ENCODE measurements at places on chromosomes 16 and 17.

- no peak for DNase-seq
These were observed 19.8 kb upstream of the MAPK3 start for GRCh38 chr16:30142672-30143346.

- DNase-seq, result no peak
These were observed 36.6 kb upstream of the SMURF2 start for GRCh38 chr17:64698725-64699124.

- DNase-seq, result peak; percentile 40
These were observed 28.8 kb downstream of the MPP2 start for GRCh38 chr17:43878260-43879175.

GRCh38 chr17:6488008-6488539 lies 43.8 kb downstream of the PIMREG start:
- DNase-seq, result no peak

GRCh38 chr16:88403794-88404581 lies 21.2 kb downstream of the ZNF469 start:
- DNase-seq, result no peak

- DNase-seq, result no peak
These were observed 44.9 kb upstream of the DNAJA2 start for GRCh38 chr16:47018223-47018891.

DNA sequence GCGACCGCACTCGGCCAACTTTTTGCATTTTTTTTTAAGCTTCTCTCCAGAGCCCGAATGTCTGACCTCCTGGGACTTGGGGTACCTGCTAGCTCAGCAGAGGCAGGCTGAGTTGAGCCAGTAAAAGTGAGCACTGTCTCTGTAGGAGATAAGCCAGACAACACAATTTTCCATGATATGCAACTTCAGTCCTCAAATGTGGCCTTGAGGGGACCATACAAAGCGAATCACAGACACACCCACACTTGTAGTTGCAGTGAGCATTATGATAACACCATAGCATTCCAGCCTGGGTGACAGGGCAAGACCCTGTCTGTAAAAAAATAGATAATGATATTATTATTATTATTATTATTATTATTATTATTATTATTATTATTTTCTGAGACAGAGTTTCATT lies 2.6 kb downstream of the DPEP2 start:
- no peak for DNase-seq

DNA sequence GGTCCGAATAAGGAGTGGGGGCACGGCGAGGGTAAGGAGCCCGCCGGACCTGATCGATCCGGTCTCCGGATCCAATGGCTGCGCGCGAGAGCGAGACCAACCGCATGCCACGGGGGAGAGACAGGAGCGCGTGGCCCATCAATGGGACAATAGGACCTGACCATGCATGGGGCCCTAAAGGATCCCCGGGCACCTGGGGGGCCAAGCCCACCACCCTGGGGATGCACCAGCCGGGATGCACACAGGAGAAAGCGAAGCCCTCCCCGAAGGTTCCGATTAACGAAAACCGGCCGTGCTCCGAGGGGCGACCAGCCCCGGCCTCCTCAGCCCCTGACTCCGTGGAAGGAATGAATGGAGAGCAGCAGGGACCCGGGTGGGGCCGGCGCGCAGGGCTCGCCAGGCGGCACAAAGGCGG lies 525 bp downstream of the JPT1 start:
- DNase-seq, result no peak

DNA sequence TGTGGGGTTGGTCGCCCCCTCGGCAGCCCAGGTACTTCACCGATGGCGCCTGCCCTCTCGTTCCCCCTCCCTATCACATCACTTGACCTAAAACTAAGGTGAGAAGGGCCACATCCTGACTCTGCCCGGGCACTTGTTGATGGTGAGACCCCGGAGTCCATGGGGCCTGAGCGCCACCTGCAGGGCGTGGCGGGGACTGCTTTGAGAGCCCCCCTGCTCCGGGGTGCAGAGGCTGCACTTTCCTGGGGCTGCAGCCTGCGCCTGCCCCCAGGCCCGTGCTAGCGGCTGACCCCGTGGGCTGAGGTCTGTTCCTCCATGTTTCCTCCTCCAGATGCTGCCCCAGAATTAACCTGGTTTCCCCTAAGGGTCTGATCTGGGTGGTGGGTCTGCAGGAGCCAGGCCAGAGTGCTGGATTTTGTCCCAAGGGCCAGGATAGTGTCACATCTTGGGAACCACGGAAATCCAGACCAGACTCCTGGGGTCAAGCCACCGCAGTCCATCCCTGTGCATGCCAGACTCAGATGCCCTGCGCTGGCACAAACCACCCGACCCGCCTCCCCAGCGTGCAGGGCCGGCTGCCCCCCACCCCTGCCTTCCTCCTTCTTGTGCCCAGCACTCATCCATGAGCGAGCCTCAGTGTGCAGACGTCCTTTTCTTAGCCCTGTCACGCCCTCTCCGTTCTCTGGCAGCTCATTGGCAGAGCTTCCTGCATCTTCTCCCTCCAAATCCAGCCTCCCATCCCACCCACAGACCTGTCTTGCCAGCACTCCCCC lies 2.7 kb downstream of the NDUFAF8 start:
- peak; percentile 39 for DNase-seq

- DNase-seq, result no peak
These were observed 1.2 kb downstream of the OR1F1 start for GRCh38 chr16:3188925-3189825.

- DNase-seq, result no peak
These were observed 94.4 kb downstream of the CLEC16A start for GRCh38 chr16:11038777-11039176.

GRCh38 chr17:55451203-55451641 lies 29.6 kb upstream of the MMD start:
- DNase-seq, result no peak

- no peak for DNase-seq
These were observed 3.9 kb downstream of the CNGB1 start for GRCh38 chr16:57966986-57967385.

DNA sequence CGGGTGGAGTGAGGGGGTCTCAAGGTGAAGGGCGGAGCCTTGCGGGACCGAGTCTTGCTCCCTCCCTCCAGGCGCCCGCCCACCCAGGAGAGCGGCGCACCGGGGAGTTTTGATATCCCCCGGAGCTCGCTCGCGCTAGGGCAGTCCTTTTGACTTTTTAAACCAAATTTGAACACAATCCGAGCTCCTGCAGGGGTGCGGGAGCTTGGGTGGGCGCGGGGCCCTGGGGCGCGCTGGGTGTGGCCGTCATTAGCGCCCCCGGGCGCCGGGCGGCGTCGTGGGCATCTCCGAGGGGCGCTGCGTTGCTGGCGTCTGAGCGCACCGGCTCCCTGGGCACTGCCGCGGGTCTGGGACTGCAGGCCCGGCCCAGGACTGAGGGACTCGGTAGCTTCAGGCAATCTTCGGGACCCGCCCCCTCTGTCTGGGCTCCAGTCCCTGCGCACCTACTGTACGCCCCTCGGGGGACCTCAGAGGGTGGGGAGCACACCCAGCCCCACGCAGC lies 10.9 kb downstream of the MAF start:
- no peak for DNase-seq

- no peak for DNase-seq
These were observed 26.3 kb downstream of the ACTG1 start for GRCh38 chr17:81486199-81486810.

DNA sequence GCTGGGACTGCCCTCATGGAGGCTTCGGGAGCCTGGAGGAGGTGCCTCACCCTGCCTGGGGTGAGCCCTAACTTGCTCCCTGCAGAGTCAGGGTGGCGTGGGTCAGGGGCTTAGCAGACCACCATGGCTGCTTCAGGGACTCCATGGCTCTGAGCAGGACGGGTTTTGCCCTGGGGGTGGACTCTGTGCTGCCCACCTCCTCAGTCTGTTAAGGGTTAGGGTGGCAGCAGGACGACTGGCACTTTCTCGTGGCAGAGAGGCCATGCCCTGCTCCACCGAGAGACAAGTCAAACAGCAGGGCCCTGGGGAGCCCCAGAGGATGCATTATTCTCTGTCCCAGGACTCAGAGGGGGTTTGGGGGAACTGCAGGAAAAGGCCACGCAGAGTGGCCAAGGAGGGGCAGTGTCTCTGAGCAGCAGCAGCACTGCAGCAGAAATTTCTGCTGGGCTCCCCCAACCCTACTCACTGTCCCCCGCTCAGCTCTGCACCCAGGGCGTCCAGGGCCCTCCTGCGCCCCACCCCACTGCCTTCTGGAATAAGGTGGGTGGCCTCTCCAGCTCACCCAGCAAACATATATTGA lies 1.8 kb upstream of the PRSS22 start:
- no peak for DNase-seq

GRCh38 chr17:4913994-4914393 lies 11.1 kb upstream of the CHRNE start:
- no peak for DNase-seq

DNA sequence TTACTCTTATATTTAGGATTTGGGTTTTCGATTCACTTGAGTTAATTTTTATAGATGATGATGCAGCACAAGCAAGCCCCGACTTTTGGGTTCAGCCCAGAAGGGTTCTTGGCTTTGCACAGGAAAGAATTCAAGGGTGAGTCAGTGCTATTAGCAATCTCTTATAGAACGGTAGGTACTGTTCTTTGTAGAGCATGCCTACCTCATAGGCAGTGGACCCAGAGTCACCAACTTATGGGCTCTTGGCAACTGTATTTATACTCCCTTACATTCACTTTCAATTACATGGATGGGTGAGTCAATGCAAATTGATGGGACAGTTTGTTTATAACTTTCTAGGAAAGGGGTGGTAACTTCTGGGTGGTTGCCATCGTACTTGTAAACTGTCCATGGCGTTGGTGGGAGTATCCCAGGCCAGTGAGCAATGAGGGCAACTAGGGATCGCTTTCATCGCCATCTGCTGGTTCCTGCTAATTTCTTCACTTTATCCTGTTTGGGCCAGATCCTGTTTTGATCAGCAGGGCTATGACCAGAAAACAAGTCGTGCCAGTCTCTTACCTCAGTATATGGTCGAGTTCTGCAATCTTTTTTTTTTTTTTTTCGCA lies 362.6 kb downstream of the CNTNAP4 start:
- DNase-seq, result no peak

DNA sequence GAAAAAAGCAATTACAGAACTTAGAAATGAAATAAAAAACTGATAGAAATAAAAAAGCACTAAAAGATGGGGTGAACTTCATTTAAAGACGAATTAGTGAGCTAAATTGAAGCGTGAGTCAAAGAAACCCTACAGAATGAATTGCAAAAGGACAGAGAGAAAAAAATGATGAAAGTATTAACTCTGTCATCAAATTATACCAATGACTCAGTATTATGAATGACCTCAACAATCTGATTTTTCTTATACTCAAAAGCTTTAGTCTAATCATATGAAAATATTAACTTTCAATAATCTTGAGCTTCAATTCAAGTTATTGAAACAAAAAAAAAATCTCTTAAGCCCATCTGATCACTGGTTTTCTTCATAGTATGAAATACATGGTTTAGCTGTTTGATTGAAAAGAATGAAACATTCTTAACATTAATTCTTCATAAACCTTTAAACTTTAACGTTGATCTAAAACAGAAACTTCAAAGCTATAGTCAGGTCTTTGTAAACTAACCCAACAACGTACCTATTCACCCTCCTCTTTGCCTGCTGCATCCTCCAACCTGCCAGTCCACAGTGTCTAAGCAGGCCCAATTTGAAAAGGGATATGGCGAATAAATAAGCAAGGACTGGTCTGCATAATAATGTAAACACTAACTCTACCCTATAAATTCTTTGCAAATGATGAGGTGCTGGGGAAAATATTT lies 6.6 kb downstream of the ABCA5 start:
- DNase-seq, result no peak

DNA sequence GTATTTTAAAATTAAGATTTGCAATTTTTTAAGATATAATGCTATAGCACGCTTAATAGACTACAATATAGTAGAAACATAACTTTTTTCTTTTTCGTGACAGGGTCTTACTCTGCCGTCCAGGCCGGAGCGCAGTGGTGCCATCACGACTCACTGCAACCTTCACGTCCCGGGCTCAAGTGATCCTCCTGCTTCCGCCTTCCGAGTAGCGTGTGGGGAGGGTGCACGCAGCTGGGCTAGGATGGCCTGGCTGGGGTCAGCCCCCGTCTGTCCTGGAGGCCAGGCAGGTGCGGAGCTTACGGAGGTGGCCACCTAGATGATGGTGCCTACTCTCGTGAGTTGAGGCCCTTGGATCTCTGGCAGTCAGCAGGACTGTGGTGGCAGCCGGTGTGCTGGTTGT lies 50.1 kb downstream of the JPH3 start:
- no peak for DNase-seq

DNA sequence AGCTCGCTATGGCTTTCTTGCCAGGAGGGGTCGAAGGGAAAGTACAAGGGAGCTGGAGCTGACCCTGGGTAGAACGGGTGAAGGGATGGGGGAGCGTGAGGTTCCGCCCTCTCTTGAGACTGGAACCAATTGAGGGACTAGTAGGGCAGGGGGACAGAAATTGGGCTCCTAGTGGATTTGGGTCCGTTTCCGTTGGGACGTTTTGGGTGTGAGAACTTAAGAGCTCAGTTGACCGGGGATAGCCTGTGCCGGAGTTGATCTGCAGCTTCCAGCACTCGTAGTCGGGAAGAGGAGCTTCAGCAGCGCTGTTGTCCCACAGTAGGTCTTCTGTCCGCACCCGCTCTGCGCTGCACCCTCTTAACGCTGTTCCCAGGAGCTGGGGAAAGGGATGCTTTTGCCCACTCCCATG lies 481 bp downstream of the CNTROB start:
- no peak for DNase-seq

- DNase-seq, result no peak
These were observed 49.8 kb upstream of the CHMP6 start for GRCh38 chr17:80941743-80942422.

DNA sequence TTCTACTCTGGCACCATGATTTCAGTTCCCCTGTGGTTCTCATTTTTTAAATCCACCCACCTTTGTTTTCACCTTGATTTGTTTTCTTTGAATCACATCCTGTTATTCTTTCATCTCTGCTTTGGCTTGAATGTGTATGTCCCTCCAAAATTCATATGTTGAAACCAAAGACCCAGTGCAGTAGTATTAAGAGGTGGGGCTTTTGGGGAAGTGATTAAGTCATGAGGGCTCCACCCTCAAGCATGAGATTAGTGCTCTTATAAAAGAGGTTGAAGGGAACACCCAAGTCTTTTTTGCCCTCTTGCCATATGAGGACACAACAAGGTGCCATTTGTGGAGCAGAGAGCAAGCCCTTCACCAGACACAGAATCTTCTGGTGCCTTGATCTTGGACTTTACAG lies 382.3 kb downstream of the SLC39A11 start:
- DNase-seq, result no peak

DNA sequence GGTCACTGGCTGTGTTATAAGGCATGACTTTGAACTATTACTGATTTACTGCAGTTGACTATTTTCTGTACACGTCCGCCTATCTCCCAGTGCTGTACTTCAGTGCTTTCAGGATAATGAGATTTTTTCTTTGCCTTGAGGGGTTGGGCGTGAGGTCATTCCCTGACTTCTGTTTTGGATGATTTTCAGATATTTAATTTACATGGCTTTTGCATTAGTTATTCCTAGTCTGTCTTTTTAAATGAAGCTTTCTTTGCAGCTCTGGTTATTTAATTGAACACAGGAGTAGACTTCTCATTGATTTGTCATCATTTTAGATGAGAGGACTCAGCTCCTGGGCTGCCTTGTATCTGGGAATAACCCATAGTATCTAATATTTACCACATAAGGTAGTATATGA lies 23.7 kb downstream of the WIPF2 start:
- no peak for DNase-seq
